ENCODE measurements at places on chromosomes 16 and 17.

GRCh38 chr17:69717214-69717613 lies 302.7 kb downstream of the MAP2K6 start:
- no peak for DNase-seq

- DNase-seq, result no peak
These were observed 275.5 kb upstream of the SOX9 start for GRCh38 chr17:71845337-71845736.

DNA sequence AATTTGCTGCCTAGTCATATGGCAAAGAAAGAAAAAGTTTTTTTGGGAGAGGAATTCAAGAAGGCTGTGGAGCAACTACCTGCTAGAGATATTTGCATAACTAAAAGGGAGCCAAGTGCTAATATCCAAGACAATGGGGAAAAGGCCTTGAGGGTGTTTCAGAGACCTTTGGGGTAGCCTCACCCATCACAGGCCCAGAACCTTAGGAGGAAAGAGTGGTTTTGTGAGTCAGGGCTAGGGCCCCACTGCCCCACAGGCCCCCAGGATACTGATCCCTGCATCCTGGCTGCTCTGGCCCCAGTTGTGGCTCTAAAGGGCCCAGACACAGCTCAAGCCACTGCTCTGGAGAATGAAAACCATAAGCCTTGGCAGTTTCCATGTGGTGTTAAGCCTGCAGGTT lies 41.9 kb upstream of the SDK2 start:
- no peak for DNase-seq

DNA sequence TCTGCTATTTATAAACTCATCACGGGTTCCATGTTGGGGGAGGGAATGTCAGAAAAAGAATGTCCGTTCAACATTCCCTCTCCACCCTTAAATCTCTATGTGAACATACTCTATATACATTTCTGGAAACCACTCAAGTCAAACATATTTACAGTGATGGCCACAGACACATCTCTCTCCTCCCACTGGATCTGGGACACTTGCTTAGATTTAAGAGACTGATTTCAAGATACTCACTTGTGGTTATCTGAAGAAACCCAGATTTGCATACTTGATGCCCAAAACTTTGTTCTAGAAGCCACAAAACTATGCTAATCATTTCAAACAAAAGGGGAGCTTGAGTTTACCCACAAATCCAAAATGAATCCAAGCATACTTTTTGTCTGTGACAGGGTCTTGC lies 182.9 kb upstream of the SOX9 start:
- DNase-seq, result no peak

- no peak for DNase-seq
These were observed 49.3 kb downstream of the N4BP1 start for GRCh38 chr16:48560692-48561091.

GRCh38 chr16:51150888-51151320 lies at the start of gene SALL1:
TSS of gene SALL1 (minus strand) at chr16:51151270. CDS start at chr16:51151241, 29 bp downstream.
- DNase-seq, result no peak

DNA sequence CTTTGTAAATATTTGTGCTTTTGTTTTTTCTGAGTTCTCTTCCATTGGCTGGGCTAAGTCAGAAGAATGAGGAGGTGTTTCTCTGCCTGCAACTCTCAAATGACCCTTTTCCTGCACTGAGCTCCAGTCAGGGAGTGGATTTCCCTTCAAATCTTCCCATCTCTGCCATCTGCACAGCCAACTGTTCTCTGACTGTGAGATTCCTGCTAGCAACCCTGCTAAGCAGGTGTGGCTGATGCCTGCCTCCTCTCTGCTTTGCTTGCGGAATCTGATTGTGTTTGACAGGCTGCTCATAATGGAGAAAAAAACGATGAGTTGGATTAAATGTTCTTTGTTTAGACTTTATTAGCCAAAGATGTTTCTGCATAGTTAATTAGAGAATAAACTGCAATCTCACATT lies 519.8 kb downstream of the TMEM114 start:
- no peak for DNase-seq

GRCh38 chr17:2691069-2691871 lies 20.3 kb downstream of the CLUH start:
- no peak for DNase-seq

GRCh38 chr17:45740553-45741330 lies 43.4 kb upstream of the CRHR1 start:
- peak; percentile 9 for DNase-seq

- DNase-seq, result peak; percentile 2
These were observed 297.5 kb downstream of the CA10 start for GRCh38 chr17:51860954-51861561.

DNA sequence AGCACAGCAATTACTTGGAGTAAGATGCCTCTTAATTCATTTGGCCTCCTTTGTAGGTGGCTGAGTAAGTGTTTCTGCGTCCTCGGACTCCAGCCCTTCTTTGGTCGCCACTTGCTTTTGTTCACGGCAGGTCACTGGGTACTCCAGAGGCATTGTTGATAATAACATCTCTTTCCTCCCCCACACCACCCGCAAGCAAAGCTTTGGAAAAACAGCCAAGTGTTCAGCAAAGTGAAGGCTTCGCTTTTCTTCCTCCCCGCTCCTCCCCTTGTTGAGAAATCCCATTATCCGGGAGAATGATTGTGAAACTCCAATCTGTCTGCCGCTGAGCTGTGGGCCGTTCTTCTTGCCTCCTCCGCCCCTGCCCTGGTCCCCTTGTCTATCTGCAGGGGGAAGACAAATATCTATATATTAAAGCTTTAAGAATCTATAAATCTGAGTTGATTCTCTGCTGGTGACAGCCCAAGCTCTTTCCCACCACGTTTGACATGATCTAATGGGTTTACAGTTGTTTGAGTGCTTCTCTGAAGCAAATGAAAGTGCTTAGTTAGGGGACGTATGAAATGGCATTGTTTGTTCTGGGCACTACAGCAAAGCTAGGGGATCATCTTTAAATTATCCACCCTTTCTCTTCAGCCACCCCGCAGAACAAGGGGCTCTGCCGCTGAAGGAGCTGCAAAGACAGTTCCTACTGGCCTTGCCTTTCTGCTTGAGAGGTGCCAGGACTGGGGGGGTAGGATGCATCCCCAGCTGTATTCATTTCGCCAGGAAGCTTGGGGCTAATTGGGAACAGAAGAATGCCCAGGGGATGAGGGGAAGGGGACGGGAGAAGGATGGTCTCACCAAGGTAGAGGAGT lies 167.1 kb downstream of the CCDC182 start:
- DNase-seq, result no peak

DNA sequence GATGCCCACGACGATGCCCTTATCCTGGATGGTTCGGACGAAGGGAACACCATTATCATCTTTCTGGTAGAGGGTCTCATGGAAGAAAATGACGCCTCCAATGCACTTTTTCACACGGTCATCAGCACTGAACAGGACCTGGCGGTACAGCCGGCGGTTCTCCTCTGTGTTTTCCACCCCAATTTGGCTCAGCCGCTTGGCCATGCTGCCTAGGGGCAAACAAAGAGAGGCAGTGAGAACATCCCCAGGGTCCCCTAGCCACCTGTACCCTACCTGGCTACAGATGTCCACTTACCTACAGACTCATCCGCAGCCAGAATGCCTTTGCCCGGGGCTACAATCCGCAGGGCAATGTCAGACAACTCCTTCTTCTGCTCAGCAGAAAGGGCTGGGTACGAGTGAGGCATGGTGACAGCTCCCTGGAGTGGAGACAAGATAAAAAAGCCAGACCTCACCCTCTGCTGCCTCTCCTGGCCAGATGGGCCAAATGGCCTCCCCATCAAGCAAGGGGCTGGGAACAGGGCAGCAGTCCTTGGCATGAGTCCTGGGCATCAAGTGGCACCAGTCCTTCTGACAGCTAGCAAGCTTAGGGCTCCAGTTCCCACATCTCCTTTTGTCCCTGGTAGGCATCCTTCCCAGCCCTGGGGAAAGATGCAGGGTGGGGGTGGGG lies 1.4 kb downstream of the ALDOC start:
- no peak for DNase-seq

GRCh38 chr17:79929257-79930061 lies 90.2 kb upstream of the CBX4 start:
- DNase-seq, result no peak

DNA sequence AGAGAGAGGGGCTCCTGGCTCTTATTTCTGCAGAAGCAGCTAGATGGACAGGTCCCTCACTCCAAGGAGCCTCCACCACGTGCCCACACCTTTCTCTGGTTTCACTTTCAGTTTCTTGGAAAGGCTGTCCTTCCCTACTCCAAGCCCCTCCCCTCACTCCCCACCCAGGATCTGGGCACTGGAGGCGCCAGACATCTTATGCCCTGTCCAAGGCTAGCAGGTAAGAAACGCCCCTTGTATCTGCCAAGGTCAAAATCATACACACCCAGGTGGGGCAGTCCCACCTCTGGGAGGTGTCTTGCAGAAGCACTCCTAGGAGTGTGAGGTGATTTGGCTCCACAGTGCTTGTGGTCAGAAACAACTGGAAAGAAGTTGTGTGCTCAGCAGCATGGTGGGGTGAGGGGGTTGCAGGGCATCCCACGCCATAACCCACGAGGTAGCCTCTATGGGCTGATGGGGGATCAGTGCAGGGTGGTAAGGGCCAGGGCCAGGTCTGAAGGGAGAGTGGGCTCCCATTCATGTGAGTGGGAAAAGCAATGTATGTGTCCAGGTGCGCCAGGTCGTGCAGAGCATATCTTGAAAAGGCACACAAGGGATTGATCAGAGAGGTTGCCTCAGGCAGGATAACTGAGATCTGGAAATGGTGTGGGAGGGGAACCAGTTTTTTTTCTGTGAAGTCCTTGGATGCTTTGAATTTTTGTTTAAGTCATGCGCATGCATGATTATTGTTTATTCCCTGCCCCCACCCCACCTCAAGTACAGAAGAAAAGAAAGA lies 31.8 kb upstream of the PRM1 start:
- DNase-seq, result no peak

DNA sequence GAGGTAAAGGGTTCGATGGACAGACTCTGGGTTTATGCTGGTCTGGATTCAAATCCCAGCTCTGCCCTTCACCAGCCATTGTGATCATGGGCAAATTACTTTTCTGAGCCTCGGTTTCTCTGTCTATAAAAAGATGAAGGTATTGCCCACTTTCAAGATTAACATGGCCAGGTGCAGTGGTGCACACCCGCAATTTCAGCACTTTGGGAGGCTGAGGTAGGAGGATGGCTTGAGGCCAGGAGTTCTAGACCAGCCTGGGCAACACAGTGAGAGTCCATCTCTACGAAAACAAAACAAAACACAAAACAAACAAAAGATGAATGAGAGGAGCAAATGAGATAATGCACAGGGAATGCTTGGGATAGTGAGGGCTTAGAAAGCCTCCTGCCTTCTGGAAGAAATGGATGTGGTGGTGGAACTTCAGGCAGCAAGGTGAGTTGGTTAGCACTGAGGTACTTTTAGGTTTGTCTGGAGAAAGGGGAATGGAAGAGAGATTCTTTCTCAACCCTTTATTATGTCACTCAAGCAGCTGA lies 8.5 kb downstream of the ADGRG3 start:
- no peak for DNase-seq

DNA sequence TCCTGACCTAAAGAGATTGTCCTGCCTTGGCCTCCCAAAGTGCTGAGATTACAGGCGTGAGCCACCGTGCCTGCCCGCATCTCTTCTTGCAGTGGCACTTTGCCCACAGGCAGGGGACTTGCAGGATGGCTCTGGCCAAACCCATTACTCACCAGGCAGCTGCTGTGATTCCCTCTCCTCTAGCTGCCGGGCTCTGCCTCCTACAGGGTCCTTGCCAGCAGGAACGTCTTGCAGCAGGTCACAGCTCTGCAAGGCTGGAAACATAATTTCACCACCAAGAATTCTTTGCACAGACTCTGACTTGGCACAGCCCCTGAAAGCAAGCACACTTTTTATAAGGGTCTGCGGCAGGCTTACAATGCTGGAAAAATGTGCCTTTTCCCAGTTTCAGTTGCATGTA lies 20.3 kb downstream of the COX4I1 start:
- no peak for DNase-seq

DNA sequence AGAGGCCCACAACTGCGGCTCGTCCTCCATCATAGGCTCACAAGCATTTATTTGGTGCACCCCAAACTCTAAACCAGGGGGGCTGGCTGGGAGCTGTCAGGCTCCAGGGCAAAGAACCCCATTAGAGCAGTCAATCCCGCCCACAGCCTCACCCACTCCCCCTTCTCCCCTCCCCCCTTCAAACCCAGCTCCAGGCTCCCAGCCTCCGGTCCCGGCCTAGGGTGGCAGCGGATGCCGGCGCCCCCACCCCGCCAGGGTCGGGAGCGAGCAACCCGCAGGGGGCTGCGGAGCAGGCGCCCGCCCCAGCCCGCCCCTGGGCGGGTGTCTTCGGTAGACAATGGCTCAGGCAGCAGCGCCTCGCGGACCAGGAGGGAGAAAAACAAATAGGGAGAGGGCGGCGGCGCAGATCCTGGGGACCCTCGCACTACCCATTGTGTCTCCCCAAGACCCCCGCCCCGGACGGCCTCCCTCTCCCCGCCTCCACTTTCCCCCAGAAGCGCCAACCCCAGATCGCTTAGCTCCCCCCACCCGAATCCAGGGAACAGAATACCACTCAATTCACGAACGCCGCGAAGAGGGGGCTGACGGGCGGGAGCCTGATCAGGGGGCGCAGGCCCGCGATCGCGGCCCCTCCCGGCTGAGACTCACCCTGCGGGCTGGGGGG lies 572 bp downstream of the FAM171A2 start:
- no peak for DNase-seq

- DNase-seq, result no peak
These were observed 9.1 kb downstream of the PLCD3 start for GRCh38 chr17:45123076-45123770.

DNA sequence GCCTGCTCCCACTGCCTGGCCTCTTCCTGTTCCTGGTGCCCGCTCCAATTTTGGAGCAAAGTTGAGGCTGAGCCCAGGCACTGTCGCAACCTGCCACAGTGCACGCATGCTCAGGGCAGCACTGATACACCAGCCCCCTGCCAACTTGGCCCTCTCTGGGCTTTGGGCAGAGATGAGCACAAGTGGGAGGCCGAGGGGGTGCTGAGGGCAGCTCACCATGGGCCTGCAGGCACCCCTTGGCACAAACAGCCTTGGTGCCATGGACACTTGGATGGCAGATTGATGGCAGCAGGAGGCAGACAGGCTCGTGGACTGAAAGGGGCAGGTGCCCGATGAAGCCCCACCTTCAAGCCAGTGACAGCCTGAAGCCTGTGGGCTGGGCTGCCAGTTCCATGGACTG lies 42.9 kb downstream of the PIGL start:
- DNase-seq, result no peak

- no peak for DNase-seq
These were observed 1.7 kb downstream of the MAP2K3 start for GRCh38 chr17:21286066-21286770.

GRCh38 chr17:55303701-55304145 lies 39.0 kb downstream of the HLF start:
- no peak for DNase-seq

DNA sequence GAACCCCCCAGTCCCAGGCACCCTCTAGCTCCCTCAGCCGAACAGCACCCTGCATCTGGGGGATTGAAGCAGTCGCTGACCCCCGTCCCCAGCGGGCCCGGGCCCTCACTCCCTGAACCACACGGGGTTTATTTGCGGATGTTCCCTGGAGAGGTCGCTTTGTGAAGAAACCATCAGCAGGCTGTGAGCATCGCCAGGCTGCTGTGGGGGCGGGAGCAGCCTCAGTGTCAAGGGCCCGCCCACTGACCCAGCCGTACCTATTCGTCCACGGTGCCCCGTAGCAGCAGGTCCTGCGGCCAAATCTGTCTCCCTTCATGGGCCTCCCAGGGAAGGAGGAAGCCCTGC lies 6.4 kb upstream of the RAB40C start:
- no peak for DNase-seq

GRCh38 chr17:29379084-29379991 lies 10.8 kb upstream of the TAOK1 start:
- DNase-seq, result no peak

- no peak for DNase-seq
These were observed 121.9 kb downstream of the DNAH3 start for GRCh38 chr16:21028728-21029127.
